ENCODE measurements at places on chromosomes 1 and 21.
A peak's percentile ranks its signal among the peaks of the same experiment; 100 is the strongest.

DNA sequence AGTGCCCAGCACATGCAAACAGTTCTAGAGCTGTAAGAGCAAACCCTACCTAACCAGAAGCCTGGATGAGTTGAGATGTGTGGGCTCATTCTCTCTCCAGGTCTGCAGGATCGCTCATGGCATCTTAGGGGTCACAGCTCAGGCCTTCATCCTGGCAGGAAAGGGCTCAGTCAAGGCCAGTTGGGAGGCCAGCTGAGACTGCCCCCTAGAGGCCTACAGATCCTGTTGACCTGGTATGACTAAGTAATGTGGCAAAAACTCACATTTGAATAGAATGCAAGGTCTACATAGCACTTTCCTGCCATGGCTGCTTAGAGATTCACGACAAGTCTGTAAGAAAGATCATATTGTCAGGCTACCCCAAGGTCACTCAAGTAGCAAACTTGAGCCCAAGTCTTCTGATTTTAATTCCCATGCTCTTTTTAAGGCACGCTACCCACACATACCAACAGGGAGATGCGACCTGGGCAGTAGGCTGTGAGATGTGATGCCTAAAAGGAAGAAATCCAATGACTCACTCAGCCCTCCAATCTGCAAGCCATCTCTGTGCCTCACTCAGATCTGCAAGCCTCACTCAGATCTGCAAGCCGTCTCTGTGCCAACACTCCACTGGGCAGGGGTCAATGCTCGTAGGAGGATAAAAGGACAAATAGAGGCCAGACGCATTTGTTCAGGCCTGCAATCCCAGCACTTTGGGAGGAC, 5.1 kb upstream of the CAPN8 start:
- DNase-seq, result peak; percentile 60

DNA sequence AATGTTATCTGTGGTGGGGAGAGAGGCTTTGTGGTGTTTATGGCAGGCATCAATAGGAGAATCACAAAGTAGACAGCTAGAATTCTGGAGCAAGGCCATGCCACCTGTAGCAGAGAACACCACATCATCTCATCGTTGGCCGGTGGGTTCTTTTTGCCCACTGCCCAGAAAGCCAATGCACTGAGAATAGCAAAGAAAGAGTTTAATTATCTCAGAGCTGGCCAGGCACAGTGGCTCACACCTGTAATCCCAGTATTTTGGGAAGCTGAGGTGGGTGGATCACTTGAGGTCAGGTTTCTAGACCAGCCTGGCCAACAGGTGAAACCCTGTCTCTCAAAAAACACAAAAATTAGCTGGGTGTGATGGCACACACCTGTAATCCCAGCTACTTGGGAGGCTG, 99.2 kb upstream of the COG2 start:
- no peak for DNase-seq

GRCh38 chr1:242187171-242187570, 188.3 kb upstream of the MAP1LC3C start:
- no peak for DNase-seq

- DNase-seq, result no peak
Observed at GRCh38 chr1:205805082-205805711, 7.8 kb downstream of the SLC41A1 start.

DNA sequence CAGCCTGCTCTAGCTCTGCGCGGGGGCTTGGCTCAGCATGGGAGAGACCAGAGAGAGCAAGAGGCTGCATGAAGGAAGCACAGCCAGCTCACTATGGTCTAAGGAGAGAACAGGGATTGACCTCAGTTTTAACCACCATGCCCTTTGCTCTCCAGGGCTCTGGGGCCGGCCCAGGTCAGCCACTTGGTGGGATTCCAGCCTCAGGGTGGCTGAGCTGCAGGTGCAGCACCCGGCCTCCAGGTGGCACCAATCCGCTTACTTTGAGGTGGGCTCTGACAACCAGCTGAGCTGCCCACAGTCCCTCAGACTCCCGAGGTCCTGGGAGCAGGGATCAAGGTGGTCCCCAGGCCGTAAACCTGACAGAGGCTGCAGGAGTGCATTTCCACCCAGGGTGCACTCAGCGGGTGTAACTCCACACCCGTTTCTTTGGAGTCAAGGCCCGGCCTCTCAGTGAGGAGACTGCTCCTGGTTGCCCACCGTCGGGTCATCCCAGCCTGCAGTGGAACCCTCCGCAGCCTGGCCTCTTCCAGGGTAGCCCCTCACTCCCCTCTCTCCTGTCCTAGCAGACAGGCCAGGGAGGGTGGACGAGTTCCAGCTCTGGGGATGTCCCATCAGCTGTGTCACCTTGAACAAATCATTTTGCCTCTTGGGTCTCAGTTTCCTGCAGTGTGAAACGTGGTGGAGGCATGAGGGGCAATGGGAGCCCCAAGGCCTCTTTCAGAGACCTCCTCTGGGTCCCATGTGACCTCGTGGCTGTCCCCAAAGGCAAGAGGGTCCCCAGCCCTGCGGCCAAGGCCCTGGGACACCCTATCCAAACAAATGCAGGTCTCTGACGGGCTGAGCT, 607 bp upstream of the LGR6 start:
- peak; percentile 59 for DNase-seq

- DNase-seq, result no peak
Observed at GRCh38 chr1:227883073-227883520, 64.6 kb downstream of the WNT9A start.

DNA sequence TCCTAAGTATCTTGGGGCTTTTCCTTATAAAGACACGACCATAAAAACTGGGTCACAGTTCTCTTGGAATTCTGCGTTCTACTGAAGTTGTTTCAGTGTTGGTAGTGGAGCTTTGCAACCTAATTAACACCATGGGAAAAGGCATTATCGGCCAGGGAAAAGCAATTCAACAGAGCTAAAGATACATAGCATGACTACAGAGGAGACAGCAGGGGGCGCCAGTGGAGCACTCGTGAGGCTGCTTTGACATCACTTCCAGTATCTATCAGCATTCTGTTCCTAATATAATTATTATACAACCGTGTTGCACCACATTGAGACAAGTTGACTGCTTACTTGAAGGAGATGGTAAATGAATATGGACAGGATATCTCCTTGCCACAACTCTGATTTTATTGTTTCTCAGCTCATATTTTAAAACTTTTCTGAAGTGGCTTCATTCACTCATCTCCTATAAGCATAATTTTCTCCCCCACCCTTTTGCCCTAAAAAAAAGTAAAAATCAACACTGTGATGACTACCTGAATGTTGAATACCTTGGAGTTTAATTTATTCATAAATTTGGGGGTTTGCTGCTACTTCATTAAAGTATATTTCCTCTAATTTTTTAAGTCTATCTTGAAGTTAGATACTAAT, 39.4 kb downstream of the ZP4 start:
- no peak for DNase-seq

- DNase-seq, result no peak
Observed at GRCh38 chr1:65319141-65319540, 9.8 kb downstream of the DNAJC6 start.

GRCh38 chr1:218925777-218926176, 247.9 kb upstream of the LYPLAL1 start:
- no peak for DNase-seq

DNA sequence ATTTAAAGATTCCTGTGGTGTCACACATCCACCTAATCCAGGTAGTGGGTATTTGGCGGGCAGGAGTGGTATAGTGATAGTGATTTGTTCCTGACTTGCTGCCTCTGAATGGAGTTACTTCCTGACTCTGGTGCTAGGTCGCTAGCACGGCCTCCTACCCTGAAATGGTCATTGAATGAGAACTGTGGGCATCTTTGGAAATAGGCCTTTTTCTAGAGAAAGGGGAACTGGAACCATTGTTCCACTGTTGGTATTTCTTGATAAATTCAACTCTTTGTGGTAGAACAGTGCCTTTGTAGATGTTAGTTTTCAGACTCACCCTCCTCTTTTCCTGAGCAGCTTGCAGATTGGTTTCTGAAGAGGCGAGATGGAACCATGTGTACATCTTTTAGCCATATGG, 1.5 kb downstream of the QSOX1 start:
- no peak for DNase-seq

DNA sequence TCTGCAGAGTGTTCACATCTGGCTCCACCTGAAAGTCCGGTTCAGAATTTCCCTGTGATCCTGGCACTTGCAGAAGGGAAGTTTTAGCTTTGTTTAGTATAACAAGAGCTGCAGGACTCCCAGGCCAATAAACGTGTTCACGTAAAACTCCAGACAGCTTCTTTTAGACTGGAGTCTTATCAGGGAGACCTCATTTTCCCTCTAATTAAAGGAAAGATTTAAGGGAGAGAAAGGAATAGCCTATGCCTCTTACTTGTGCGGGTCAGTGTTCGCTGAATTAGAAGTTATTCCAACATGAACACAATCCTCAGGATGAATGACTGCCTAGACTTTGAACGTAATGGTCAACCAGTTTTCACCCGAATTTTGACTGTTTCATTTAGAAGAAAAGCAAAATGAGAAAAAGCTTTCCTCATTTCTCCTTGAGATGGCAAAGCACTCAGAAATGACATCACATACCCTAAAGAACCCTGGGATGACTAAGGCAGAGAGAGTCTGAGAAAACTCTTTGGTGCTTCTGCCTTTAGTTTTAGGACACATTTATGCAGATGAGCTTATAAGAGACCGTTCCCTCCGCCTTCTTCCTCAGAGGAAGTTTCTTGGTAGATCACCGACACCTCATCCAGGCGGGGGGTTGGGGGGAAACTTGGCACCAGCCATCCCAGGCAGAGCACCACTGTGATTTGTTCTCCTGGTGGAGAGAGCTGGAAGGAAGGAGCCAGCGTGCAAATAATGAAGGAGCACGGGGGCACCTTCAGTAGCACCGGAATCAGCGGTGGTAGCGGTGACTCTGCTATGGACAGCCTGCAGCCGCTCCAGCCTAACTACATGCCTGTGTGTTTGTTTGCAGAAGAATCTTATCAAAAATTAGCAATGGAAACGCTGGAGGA, 202.1 kb upstream of the SGIP1 start:
- peak; percentile 82 for DNase-seq

DNA sequence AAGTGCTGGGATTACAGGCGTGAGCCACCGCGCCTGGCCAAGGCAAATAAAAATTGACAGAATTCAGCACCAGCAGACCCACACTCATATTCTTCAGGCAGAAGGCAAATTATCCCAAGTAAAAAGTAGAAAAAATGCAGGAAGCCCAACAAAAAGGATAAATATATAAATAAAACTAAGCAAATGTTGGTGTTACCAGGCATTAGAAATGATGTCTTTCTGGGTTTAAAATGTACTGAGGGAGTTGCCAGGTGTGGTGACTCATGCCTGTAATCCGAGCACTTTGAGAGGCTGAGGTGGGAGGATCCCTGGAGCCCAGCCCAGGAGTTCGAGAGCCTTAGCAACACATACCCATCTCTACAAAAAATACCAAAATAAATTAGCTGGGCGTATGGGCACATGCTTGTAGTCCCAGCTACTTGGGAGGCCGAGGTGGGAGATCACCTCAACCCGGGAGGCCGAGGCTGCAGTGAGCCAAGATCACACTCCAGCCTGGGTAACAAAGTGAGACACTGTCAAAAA, 6.3 kb downstream of the INTS11 start:
- DNase-seq, result peak; percentile 75

GRCh38 chr1:87186346-87186745, 142.3 kb upstream of the LMO4 start:
- DNase-seq, result no peak

GRCh38 chr1:35795295-35795694, 12.5 kb upstream of the AGO4 start:
- no peak for DNase-seq

DNA sequence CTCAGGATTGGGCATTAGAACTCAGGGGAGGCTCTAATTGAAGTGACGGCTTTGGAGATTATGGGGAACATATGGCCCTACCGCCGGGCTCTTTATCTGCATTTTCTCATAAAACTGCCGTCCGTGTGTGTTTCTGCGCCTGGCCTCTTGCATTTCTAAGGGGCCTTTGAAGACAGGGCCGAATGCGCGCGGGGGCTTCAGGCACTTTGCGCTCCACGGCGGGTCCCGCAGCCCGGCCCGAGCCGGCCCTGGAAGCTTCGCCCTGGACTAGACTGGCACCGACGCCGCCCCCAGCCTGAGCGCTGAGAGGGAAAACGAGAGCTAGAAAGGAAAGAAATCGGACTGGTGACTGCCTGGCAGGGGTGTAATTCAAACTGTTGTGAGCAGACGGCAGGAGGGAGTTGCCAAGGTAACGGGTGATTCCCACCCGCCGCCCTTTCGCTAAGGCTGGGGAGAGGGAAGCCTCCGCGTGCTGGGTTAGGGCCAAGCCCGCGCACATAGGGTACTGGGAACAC, 120.7 kb downstream of the LMX1A start:
- no peak for DNase-seq

DNA sequence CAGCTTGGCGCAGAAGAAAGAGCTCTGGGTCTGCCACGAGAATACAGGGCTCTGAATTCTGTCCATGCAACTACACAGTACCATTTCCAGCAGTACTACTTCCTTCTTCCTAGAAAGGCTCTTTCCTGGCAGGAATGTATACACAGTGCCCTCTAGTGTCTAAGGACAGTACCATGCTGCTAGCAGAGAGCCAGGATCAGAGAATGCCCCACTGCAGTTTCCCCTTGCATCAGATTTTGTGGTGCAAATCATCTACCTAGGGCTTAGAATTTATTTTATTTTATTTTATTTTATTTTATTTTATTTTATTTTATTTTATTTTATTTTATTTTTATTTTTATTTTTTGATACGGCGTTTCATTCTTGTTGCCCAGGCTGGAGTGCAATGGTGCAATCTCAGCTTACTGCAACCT, 50.8 kb downstream of the PAX7 start:
- peak; percentile 69 for DNase-seq

GRCh38 chr1:203547147-203547546, 53.2 kb downstream of the OPTC start:
- DNase-seq, result no peak

GRCh38 chr1:45012639-45013278, 705 bp downstream of the UROD start:
- DNase-seq, result peak; percentile 77

DNA sequence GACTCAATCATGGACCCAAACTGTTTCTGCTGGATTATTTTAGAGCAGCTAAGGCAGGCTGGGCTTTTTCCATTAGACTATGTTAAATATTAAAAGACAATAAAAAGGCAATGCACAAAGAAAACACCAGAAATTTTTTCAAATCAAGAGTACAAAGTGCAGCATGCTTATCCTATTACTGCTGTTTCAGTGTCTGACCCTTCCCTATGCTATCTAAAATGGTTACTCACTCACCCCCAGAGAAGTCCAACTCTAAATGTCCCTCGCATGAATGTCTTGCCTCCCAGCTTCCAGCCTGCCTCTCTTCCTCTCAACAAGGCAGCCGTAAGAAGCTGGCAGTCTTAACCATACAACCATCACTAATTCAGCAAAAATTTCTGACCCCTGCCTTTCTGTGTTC, 108.7 kb upstream of the SYT6 start:
- no peak for DNase-seq

- DNase-seq, result no peak
Observed at GRCh38 chr1:208190784-208191183, 53.4 kb downstream of the PLXNA2 start.

DNA sequence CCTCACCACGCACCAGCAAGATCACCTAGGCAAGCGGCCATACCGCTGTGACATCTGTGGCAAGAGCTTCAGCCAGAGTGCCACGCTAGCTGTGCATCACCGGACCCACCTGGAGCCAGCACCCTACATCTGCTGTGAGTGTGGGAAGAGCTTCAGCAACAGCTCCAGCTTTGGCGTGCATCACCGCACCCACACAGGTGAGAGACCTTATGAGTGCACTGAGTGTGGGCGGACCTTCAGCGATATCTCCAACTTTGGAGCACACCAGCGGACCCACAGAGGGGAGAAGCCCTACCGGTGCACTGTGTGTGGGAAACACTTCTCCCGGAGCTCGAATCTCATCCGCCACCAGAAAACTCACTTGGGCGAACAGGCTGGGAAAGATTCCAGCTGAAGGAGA, 5.0 kb downstream of the ZNF691 start:
- DNase-seq, result no peak

GRCh38 chr21:23478381-23478780, 2128.9 kb downstream of the MRPL39 start:
- DNase-seq, result no peak
